Neural crest cell (in vitro differentiated cells): ENCODE measurements at places on chromosomes 7 and 10. TPM values are rescaled to one million over a fixed set of nuclear protein-coding genes. Genes with fewer than 3 reads are reported as not detected.

DNA sequence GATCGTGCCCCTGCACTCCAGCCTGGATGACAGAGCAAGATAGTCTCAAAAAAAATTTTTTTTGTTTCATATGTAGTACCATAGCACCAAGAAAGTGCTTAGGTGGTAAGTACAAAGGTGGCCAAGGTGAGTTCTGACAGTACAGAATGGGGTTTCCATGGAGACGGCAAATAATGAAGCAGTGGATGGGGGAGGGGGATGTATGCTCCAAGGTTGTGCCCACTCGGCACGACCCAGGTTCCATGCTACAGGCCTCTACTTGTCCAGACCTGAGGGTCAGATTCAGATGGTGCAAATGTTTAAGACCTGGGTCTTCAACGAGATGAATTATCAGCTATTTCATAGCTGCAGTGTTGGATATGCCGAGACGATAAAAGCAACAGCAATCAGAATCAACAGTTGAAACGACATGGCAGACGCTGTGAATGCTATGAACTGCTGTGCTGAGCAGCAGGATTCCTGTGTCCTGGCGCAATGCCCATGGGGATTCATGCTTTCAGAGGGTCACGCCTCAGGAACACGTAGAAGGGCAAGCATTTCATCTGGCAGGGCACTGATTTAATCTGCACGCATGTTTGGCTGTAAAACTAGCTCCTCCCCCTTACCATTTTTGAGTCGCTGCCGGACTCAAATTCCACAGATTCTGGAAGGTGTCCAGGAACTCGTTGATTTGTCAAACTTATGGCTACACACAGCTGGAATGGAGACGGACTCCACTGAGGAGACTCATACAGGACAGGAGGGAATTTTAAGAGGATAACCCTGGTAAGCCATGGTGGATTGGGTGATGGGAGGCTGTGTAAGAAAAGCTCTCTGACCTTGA, 256.5 kb downstream of the FRMD4A start:
- no peak for DNase-seq

DNA sequence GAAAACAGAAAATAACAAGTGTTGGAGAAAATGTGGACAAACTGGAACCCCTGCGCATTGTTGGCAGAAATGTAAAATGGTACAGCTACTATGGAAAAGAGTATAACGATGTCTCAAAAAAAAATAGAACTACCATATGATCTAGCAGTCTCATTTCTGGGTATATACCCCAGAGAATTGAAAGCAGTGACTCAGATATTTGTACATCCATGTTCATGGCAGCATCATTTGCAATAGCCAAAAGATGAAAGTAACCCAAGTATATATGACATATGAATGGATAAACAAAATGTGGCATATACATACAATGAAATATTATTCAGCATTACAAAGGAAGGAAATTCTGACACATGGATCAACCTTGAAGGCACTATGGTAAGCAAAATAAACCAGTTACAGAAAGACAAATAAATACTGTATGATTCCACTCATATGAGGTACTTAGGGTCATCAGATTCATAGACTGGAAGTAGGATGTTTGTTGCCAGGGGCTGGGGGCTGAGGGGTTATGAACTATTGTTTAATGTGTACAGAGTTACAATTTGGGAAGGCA, 4.9 kb downstream of the NRCAM start:
- no peak for DNase-seq

- no peak for DNase-seq
Measured at GRCh38 chr7:116337018-116337417, 126.7 kb downstream of the TES start.

DNA sequence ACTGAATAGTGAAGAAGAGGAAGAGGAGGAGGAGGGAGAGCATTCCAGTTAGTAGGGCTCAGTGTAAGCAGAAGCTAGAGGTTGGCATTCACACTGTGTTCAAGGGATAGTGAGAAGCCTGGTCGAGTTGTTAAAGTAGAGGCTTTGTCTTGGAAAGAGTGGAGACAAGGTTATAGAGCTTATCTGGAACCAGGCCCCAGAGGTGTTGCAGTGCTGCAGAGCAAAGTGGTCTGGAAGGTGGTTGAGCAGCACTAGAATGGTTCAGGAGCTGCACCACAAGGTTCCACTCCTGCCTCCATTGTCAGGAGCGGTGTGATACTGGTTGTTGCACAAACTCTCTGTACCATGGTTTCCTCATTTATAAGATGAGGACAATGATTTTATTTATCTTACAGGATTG, 8.8 kb upstream of the PCGF5 start:
- DNase-seq: no peak

DNA sequence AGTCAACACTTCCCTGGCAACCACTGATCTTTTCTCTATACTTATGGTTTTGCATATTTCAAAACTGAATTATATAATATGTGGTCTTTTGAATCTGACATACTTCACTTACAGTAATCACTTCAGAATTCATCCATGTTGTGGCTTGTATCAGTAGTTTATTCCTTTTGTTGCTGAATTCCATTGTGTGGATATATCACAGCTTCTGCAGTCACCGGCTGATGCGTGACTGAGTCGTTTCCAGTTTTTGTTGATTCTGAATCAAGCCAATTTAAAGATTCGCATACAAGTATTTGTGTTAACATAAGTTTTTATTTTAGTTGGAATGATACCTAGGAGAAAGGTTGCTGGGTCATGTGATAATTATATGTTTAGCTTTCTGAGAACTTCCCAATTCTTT, 672.5 kb upstream of the ANKRD30A start:
- no peak for DNase-seq

DNA sequence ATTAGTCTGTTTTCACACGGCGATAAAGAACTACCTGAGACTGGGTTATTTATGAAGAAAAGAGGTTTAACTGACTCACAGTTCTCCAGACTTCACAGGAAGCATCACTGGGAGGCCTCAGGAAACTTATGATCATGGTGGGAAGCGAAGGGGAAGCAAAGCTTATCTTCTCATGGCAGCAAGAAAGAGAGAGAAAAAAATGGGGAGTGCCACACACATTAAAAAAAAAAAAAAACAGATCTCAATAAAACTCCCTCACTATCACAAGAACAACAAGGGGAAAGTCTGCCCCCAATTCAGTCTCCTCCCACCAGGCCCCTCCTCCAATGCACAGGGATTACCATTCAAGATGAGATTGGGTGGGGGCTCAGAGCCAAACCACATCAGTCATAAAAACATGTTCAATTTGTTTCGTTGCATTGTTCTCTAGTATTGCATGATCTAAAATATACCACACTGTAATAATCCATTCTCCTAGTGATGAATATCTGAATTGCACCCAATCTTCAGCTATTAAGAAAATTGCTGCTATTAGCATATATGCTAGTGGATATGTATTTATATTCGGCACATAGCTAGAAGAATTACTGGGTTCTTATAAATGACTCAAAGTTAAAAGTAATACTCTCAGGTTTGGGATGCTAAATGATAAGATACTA, 328.9 kb upstream of the KCND2 start:
- no peak for DNase-seq

DNA sequence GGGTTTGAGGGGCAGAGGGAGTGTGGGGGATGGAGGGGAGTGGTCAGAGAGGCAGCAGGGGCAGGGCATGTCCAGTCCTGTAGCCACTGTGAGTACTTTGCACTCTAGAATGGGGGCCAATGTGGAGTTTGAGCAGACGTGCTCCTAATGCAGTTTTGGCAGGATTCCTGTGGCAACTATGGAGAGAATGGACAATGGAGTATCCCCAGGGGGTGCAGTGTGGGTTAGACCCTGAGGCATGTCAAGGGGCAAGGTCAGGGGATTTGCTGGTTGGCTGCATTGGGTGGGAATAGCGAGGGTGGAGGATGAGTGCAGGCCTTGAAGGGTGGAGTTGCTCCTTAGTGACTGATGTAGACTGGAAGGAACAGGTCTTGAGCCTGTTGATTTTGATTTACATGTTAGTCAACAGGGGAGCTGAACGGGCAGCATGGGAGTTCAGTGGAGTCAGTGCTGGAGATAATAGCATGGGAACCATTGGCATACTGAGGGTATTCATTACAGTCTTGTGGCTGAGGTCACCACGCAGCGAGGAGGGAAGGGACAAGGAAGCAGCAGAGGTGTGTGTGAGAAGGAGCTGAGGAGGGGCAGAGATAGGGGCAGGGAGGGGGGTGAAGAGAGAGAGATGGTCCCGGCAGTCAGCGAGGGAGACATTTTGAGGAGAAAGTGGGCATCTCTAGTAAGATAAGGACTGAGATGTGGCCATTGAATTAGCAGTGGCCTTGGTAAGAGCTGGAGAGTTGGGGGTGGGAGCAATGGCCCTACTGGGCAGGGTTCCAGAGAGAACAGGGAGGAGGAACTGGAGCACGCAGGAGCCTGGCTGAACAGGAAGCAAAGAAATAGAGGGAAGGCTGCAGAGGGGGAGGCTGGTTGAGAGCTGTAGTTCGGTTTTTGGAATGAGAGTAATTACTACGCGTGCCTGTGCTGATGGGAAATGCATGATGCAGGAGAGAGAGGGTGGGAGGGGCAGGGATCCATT, 112.7 kb downstream of the CCNY start:
- no peak for DNase-seq

DNA sequence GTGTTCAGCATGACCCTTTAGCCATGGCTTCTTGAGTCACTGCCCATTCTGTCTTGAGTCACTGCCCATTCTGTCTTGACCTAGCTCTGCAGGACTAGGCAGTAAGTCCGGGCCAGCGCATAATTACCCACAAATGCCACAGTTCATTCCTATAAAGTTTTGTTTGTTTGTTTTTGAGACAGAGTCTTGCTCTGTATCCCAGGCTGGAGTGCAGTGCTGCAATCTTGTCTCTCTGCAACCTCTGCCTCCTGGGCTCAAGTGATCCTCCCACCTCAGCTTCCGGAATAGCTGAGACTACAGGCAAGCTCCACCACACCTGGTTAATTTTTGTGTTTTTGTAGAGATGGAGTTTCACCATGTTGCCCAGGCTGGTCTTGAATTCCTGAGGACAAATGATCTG, 32.7 kb upstream of the TARP start:
- no peak for DNase-seq

GRCh38 chr7:1709281-1709680, 39.2 kb downstream of the ELFN1 start:
- no peak for DNase-seq

GRCh38 chr7:131008840-131009711, 275.1 kb upstream of the KLF14 start:
- no peak for DNase-seq

GRCh38 chr10:68212721-68213352, 19.1 kb downstream of the ATOH7 start:
- DNase-seq: no peak

DNA sequence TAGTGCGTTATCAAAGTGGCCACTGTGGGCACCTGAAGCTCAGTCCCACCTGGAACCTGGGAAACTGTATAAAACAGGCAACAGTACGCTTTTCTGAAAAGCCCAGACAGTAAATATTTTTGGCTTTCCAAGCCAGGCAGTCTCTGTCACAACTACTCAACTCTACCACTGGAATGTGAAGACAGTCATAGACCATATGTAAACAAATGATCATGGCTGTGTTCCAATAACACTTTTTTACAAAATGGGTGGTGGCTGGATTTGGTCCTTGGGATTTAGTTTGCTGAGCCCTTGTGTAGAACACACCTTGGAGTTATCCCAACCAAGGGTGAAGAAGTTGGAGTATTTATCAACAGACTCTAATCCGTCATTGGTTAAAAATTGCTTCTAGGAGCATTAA, 259.9 kb downstream of the SKIDA1 start:
- DNase-seq: no peak

DNA sequence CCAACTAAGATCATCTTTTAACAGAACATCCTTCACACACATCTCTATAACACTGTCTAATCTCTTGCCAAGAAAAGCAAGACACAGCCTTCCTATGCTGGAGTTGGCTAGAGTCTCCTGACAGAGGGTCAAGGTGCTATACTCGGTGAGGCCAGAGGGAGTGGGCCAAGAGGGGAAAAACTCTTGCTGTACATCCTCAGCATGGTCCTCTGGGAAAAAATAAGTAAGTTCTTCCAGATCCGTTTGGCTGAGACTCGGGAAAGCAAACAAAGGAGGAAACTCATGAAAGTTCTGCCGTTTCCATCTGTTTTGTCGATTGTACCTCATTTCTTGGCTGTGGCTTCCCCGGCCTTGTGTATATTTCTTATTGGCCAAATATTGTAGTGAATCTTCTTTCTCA, 33.9 kb downstream of the VWDE start:
- no peak for DNase-seq

GRCh38 chr10:69640196-69640980, 10.3 kb downstream of the FAM241B start:
- DNase-seq: no peak

DNA sequence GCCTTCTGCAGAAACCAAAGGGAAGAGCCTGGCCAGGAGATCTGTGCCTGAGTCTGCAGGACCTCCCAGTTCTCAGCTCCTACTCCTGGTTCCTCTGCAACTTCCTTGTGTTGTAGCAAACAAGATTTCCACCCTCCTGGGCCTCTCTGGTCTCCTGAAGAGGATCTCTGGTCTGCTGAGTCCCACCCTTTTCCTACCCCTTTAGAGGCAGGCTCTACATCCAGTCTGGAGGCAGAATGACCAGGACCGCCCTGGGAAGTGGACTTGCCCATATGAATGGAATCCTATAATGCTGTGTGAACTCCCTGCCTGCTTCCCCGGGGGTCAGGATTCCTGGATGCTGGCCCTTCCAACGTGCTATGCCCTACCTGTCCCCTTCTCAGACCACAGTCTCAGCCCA, 3.2 kb downstream of the DENND2A start:
- DNase-seq: no peak

DNA sequence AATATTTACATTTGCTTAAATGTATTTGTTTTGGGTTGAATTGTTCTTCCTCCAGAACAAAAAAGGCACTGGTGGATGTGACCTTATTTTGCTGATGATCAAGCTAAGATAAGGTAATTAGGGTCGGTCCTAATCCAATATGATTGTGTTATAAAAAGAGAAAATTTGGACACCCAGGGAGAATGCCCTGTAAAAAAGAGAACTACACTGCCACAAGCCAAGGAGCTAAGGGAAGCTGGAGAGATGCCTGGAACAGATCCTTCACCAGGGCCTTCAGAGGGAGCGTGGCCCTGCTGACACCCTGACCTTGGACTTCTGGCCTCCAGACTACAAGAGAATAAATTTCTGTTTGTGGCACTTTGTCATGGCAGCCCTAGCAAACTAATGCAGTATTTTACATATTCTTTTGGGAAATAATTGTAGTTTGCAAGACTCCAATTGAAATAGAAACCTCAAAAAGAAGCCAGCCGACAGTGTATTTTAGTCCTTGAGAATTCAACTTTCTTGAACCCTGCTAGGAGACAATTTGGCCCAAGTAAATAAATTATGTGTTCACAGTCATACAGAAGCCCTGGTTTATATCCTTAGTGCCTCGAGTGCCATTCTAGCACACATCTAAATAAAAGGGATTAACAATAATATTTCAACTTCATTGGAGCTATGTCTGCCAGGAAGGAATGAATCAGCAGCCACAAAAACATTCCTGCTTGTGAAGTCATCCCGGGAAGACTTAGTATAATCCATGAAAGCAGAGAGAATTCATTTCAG, 164.6 kb downstream of the PKD1L1 start:
- no peak for DNase-seq

- no peak for DNase-seq
Measured at GRCh38 chr10:20767028-20767427, 130.1 kb downstream of the NEBL start.

Gene CYP3A7
- total RNA-seq: not detected in 2 replicates

Gene CDC14C
- not detected in 2 replicates for total RNA-seq

Gene SYCE1
- total RNA-seq: not detected in 2 replicates

Gene FBXO24
- 0.50 and 0.61 TPM in 2 replicates for total RNA-seq

Gene ZPBP
- total RNA-seq: not detected in 2 replicates
